ENCODE measurements at places on chromosomes 7 and 10. TPM values are rescaled to one million over a fixed set of nuclear protein-coding genes. Genes with fewer than 3 reads are reported as not detected.

- DNase-seq: no peak
- H3K27ac ChIP-seq: no peak overlapping the region
- H3K27me3 ChIP-seq: no peaks in the 10 kb centered on the region
- H3K4me3 ChIP-seq: no peak overlapping the region
- no peaks in the 10 kb centered on the region for H3K36me3 ChIP-seq
- H3K4me1 ChIP-seq: peaks cover 17% of the 10 kb centered on the region
Observed at GRCh38 chr10:79336739-79337138, 10.5 kb upstream of the PPIF start.

- no peak overlapping the region for H3K27ac ChIP-seq
- no peak overlapping the region for H3K4me3 ChIP-seq
Observed at GRCh38 chr10:13651969-13652720, 65.4 kb downstream of the PRPF18 start.

DNA sequence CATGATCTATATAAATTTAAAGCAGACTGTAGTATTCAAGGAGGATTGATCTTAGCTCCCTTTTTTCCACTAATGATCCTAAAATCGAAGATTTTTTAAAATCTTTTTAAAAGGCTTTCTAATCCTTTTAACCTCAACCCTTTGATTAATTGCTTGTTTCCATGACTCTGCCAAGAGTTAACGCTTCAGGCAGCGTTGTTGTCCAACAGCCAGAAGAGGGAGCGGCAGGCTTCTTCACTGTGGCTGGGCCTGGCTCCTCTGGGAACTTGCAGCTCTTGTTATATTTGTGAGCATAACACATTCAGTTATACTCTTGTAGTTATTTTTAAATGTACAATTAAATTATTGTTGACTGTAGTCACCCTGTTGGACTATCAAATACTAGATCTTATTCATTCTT is 26.3 kb downstream of the CRCP start:
- no peak overlapping the region for H3K4me3 ChIP-seq
- H3K27ac ChIP-seq: no peak overlapping the region
- no peaks in the 10 kb centered on the region for H3K27me3 ChIP-seq
- peak; percentile 15 for DNase-seq
- peaks cover 24% of the 10 kb centered on the region for H3K36me3 ChIP-seq

- H3K4me1 ChIP-seq: no peaks in the 10 kb centered on the region
- H3K27me3 ChIP-seq: no peaks in the 10 kb centered on the region
- no peak overlapping the region for H3K27ac ChIP-seq
- no peak for DNase-seq
- no peaks in the 10 kb centered on the region for H3K36me3 ChIP-seq
- H3K4me3 ChIP-seq: no peak overlapping the region
Observed at GRCh38 chr7:140079121-140079536, 16.4 kb upstream of the PARP12 start.

GRCh38 chr7:92010215-92010614 is 69.6 kb downstream of the AKAP9 start:
- H3K4me3 ChIP-seq: no peak overlapping the region
- H3K4me1 ChIP-seq: no peaks in the 10 kb centered on the region
- H3K27ac ChIP-seq: no peak overlapping the region
- H3K36me3 ChIP-seq: no peaks in the 10 kb centered on the region

- no peak for DNase-seq
- no peaks in the 10 kb centered on the region for H3K36me3 ChIP-seq
- no peaks in the 10 kb centered on the region for H3K4me1 ChIP-seq
- H3K4me3 ChIP-seq: no peak overlapping the region
- H3K27ac ChIP-seq: no peak overlapping the region
Observed at GRCh38 chr7:104967595-104967994, 46.4 kb upstream of the KMT2E start.

- H3K36me3 ChIP-seq: no peaks in the 10 kb centered on the region
- no peak overlapping the region for H3K27ac ChIP-seq
- no peak overlapping the region for H3K4me3 ChIP-seq
- H3K4me1 ChIP-seq: no peaks in the 10 kb centered on the region
- no peaks in the 10 kb centered on the region for H3K27me3 ChIP-seq
Observed at GRCh38 chr10:23402856-23403255, 36.0 kb upstream of the OTUD1 start.

The PNLIP gene
- total RNA-seq: not detected

The NUTM2A gene
- 1.5 TPM for total RNA-seq

The RHOBTB1 gene
- total RNA-seq: 7.8 TPM

The MLXIPL gene
- total RNA-seq: 24.9 TPM
